ENCODE measurements at places on chromosomes 6 and 20.
A peak's percentile ranks its signal among the peaks of the same experiment; 100 is the strongest.

DNA sequence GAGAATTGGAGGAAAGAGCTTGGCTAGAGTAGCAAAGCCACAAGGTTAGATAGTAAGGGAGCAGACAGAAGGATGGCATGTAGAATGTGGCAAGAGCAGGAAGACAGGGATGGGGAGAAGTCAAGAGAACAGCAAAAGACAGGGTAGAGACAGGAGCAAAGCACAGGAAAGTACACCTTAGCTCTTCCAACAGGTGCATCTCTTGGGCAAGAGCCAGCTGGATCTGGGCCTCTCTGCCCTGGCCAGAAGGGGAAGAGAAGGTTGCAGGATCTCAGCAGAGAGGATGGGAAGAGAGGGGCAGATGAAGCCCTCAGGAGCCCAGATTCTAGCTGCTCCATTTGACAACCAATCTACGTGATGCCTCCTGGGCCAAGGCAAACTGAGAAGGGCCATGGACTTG is 16.7 kb downstream of the SCUBE3 start:
- no peak for DNase-seq

- DNase-seq, result no peak
Observed at GRCh38 chr6:151058021-151058733, 181.6 kb upstream of the AKAP12 start.

DNA sequence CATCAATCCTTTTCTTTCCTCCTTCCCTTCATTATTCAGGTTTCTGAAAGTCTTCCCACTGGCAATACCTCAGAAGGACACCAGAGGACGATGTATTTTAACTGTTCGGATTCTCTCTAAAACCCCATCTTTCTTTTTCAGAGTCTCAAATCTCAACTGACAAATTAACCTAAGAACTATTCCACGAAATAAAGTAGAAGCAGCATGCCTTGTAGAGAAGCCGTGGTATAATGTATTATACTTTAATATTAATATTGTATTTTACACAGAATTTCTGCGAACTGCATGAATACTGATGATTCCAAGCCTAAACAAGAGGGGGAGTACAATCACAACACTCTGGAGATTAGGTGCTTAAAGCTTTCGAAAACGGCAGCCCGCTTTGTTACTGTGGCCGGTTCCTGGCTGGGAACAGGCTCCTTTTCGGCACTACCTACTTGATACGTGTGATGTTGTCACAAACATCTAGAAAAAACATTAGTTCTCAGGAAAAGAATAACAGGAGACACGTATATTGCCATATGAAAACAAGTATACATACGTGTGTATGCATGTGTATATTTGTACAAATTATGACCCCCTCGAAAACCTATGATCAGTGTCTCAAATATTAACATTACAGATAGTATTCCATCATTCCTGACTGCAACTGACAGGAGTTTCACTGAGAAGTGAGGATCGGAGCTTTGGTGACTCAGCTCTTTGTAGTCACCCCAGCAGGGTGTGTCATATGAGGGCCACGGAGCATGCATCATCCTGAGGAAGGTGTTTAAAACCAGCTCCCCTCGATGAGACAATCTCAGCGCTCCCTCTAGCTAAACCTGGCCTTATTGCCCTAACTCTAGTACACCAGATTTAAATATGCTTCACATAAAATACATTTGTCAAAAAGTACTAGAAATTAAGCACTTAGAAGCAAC is 319.7 kb upstream of the TCF21 start:
- DNase-seq, result no peak

GRCh38 chr20:57326667-57327455 is 2.7 kb upstream of the SPO11 start:
- no peak for DNase-seq

DNA sequence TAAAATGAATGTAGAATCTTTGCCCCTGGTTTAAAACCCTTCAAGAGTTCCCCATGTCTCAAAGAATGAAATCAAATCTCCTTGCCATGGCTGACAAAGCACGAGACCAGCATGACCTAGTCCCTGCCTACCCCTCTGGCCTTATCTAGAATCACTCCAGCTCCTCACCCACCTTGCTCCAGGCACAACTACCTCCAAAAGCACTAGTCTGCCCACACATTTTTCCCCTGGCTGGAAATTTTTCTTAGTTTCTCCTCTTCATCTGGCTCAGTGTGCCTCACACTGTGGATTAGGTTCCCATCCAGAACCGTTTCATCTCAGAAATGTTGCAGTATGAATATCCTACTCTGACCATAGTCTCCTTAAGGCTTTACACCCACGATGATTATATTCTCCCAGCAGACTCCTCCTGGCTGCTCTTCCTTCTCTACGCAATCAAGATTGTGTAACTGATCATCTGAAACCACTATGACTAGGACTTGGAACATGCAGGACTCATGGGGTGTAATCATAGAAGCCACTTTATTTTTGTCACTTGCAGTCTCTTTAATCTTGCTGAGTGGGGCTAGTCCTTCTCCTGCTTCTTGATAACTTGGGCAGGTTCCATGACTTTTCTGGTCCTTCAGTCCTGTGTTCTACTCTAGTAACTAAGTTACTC is 7.8 kb upstream of the MRS2 start:
- no peak for DNase-seq

GRCh38 chr6:14706378-14706929 is 539.4 kb upstream of the JARID2 start:
- DNase-seq, result peak; percentile 40

GRCh38 chr6:140766999-140767398 is 1365.7 kb upstream of the GJE1 start:
- no peak for DNase-seq

DNA sequence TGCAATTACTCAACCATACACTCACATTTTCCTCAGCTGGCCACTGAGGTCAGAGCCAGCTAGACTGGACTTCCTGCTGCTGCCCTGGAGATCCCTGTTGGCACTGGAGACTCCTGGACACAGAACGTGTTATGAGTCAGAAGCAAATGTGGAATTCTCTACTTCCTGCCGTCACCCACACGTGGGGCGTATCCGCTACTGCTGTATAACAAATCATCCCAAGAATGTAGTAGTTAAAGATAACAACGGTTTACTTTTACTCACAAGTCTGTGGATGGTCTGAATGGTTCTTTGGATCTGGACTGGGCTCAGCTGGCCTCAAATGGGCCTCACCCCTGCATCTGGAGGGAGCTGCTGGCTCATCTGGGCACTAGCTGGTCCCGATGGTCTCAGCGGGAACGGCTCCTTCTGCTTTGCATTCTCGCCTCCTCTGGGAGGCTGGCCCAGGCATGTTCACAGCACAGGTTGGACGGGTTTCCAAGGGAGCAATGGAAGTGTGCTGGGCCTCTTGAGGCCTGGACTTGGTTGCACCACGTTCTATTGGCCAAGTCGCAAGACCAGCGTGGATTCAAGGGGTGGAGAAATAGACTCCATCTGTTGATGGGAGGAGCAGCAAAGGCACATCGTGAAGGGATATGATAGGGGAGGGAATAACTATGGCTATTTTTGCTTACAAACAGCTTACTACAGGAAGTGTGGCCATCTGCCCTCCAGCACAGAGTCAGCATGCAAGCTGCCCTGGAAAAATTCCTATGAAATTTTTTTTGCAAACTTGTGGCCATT is 118.5 kb downstream of the SNX5 start:
- no peak for DNase-seq

DNA sequence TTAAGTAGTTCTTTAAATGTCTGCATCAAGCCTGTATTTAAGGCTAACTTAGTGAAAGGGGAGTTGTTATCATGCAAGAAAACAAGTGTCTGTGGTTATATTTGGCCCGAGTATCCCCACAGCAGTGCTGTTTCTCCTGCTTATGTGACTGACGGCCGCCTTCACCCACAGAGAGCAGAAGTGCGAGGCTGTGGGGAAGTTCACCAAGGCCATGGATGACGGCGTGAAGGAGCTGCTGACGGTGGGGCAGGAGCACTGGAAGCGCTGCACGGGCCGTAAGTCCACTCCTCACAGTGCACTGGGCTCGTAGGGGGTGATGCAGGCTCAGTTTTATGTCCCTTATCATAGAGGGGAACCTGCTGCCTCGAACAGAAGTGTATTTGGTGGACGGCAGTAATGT is 53.2 kb upstream of the SYNJ2 start:
- no peak for DNase-seq

DNA sequence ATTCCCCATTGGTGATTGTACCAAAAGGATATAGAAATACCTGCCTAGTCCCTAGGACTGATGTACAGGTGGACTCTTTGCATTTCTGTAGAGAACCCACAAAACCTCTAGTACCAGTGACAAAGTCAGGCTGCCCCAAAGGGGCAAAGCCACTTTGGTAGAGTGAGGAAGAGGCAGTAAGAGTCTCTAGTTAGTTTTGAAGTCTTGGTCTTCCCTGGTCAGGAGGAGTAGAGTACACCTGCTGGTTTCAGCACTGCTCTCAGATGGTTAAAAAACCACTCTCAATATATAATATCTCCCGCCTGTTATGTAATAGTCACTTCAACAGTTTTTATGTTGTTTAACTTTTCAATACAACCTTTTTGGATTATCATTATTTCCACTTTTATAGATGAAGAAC is 344.9 kb downstream of the CDKAL1 start:
- no peak for DNase-seq
